Activated T-helper 1 cell treated with anti-CD3 and anti-CD28 coated beads, Interleukin-12 subunit alpha, Interleukin-12 subunit beta, Interleukin-2, Interleukin-4 antibody, amounts not matched to agents 30 ng/mL and 10 ng/mL and 1 ng/mL, durations not matched to agents 14 hours and 24 hours and 36 hours (primary cell): ENCODE measurements at places on chromosomes 5 and 9. TPM values are rescaled to one million over a fixed set of nuclear protein-coding genes. Genes with fewer than 3 reads are reported as not detected.

FAM78A gene
- 52.8 and 54.3 TPM in 2 replicates for total RNA-seq

SUSD1 gene
- total RNA-seq, result 3.7 and 4.5 TPM in 2 replicates

GLIPR2 gene
- total RNA-seq, result 26.3 and 27.5 TPM in 2 replicates

PTGDS gene
- total RNA-seq, result 0.36 TPM in 1 of 2 replicates, not detected in the other

SPATA31A3 gene
- not detected in 2 replicates for total RNA-seq

PCDHB16 gene
- total RNA-seq, result not detected in 2 replicates

CCNJL gene
- not detected in 2 replicates for total RNA-seq

PHF24 gene
- 0.08 and 0.12 TPM in 2 replicates for total RNA-seq

NDUFA8 gene
- 49.6 and 51.6 TPM in 2 replicates for total RNA-seq

CYLC2 gene
- total RNA-seq, result not detected in 2 replicates

NUTM2F gene
- not detected in 2 replicates for total RNA-seq
